ENCODE measurements at places on chromosomes 2 and 18. TPM values are rescaled to one million over a fixed set of nuclear protein-coding genes. Genes with fewer than 3 reads are reported as not detected.

PSMD1 gene
- 166 TPM for total RNA-seq

ITGA4 gene
- total RNA-seq: 5.4 TPM

IL1RN gene
- not detected for total RNA-seq

IHH gene
- total RNA-seq: 0.33 TPM

PLEK gene
- total RNA-seq: under 0.01 TPM

All from vein endothelial cell (primary cell).